ENCODE measurements at places on chromosomes 3 and 15.

DNA sequence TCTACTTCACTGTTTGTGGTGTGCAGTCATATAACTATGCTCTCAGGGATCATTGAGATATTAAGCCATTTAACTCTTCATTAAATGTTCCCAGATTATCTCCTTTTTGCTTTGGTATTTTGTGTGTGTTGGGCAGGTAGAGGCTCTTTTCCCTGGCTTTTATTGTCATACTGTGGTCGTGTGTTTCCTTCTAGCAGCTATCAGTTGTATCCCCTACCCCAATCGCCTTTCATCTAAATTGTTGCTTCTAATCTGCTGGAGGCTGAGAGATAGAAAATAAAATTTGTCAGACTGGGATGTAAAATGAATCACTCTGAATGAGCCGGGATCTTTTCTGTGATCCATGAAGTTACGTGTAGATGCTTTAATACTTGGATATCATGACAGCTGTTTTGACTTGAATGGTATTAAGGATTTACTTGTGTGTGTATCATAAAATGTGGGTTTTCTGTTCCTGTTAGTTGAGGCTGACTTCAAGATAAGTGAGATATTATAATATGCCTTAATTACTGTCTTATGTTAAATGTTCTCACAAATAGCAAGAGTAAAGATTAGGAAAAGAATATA lies 9.2 kb downstream of the NFKBIZ start:
- no peak for DNase-seq

- no peak for DNase-seq
Measured at GRCh38 chr15:63061975-63062374, 19.4 kb downstream of the TPM1 start.

DNA sequence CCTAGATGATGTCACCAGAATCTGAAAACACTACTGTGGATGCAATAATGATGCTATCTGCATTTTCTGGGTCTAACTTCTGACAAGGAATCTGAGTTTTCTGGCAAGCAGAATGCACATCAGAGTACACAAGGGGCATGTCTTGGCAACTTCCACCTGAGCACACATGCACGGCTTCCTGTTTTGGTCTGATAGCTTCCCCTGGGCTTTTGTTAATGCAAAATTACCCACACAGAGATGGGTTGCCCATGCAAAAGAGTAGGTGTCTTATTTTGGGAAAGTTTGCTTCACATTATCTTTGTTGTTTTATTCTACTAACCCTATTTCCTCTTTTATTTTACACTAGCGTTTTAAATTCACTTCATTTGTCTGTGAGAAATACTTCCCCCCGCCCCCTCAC lies 74.2 kb upstream of the SATB1 start:
- peak; percentile 16 for DNase-seq

DNA sequence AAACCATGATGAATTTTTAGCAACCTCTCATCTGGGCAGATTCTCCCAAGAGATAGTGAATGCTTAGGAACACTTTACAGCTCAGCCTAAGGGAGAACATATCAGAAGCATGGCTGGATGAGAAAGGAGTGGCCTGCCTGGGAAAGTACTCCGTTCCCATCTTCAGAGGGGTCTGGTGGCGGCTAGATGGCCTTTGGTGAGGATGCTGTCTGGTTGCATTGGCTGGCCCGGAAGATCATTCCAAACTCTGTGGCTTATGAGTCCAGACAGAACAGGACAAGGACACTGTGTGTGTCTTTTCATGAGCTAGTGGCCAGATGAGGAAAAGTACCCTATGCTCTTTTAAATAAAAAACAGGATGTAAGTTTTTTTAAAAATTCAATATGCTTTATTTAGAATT lies 51.2 kb downstream of the CRTC3 start:
- no peak for DNase-seq

GRCh38 chr3:180332608-180333007 lies 269.4 kb upstream of the TTC14 start:
- DNase-seq, result no peak

GRCh38 chr3:49759226-49759625 lies 27.1 kb downstream of the IP6K1 start:
- no peak for DNase-seq

GRCh38 chr3:83189634-83190033 lies 1428.2 kb upstream of the GBE1 start:
- no peak for DNase-seq

DNA sequence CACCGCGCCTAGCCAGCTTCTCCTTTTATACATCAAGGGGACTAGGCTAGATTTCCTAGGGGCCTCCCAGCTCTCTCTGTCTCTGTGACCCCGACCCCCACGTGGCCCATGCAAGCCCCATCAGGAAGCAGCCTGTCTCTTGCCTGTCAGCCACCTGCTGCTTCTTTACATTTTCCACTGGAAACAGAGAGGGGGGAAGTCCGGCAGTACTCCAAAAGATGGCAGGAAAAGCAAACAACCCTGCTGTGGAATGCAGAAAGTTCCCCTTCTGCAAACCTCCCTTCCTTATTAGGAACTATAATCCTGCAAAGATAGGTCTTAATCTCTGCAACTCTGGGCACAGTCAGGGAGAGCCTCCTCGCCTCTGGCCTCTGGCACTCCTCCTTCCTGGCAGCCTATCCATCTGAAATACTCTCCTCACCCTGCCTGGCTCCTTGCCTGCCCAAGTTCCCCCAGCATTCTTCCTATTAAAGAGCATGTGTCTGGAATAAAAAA lies 47.4 kb upstream of the HACD2 start:
- DNase-seq, result no peak

DNA sequence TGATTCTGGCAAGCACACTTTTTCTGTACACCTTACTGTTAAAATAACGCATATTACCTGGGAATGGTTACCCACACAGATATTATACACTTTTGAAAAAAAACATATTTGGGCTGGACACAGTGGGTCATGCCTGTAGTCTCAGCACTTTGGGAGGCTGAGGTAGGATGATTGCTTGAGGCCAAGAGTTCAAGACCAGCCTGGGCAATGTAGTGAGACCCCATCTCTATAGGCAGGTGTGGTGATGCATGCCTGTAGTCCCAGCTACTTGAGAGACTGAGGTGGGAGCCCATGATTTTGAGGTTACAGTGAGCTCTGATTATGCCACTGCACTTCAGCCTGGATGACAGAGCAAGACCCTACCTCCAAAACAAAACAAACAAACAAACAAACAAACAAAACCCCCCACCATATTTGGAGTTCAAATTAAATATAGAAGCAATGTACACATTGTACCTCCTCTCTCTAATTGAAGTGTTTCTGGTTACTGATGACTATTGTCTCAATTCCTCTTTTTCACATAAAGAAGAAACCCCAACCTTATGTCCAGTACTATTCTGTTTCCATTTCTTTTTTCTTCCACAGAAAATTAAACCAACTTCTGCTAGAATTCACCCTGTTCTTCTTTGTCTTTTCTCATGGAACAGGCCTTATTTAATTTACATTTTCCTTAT lies 152.6 kb upstream of the UMPS start:
- DNase-seq, result no peak

GRCh38 chr3:147404000-147404799 lies 2.1 kb downstream of the ZIC4 start:
- DNase-seq, result no peak

- DNase-seq, result no peak
Measured at GRCh38 chr3:24678021-24678420, 183.4 kb upstream of the THRB start.

DNA sequence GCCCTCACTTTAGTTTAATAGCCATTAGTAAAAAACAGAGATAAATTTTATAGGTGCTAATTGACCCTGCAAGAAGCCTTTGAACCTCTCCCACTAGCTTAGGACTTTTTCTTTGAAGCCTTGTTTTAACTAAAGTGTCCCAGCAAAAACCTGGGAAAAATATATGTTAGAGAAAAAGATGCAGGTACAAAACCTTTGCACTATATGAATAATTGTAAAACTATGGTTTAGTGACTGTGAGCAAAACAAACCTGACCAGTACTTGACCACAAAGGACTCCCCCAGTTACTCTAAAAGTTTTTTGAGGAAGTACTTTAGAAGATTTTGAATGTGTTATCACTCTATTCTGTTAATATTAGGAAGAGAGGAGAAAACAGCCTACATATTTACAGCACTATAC lies 123.3 kb upstream of the TP63 start:
- no peak for DNase-seq

DNA sequence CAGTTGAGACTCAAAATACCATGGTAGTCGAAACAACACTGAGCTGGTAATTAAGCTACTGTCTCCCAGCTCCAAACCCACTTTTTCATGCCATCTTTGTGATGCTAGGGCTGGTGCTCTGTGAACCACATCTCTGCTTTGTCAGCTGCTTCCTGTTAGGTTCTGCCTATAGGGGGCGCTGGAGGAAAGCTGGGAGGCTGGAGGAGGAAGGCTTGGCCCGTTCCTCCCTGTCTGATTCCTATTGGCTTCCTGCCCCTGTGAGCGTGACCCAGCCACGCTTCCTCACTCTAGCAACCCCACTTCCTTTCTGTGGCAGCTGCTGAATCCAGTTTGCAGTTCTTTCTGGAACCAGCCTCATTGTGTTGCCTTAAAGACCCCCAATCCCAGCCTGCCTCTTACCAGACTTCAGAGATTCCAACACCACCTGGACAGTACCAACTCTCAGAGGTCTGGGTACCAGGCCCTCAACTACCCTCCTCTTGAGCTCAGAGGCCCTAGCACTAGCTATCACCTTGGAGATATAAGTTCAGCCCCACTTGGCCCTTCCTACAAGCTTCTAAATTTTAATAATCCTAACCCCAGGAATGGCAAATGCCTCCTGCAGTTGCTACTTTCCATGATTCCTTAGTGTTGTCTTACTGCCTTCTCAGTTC lies 120.9 kb downstream of the ERC2 start:
- DNase-seq, result no peak

DNA sequence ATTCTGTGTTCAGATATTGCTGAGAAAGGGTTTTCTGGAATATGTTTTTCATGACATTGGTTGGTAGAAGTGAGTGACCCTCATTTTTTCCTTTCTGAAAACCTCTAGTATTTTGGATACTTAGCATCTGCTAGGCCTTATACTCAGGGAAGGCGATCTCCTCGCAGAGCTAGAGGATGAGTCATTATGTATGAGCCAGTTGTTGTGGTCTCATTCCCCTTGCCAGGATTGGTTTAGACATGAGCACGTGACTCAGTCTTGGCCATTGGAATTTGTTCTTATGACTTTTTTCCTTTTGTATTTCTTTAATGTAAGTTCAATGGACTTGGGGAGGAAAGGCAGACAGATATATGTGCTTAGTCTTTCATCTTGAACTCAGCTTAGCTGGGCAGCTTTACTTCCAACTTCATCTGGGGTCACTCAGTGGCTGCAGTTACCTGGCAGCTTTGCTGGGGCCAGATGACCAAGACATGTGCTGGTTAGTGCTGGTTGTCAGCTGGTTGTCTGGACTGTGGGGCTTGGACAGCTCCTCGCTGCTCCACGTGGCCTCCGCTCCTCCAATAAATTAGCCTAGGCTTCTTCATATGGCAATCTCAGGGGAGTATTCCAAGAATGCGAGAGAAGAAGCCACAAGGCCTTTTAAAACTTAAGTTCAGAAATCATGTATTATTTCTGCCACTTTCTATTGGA lies 207.5 kb downstream of the IL20RB start:
- no peak for DNase-seq

GRCh38 chr3:69090021-69090420 lies 5.3 kb downstream of the ARL6IP5 start:
- no peak for DNase-seq

- no peak for DNase-seq
Measured at GRCh38 chr3:123202451-123202850, 708 bp downstream of the SEC22A start.

- no peak for DNase-seq
Measured at GRCh38 chr3:103056542-103056941, 621.7 kb downstream of the ZPLD1 start.

- no peak for DNase-seq
Measured at GRCh38 chr3:42736531-42736930, 33.9 kb upstream of the HHATL start.

DNA sequence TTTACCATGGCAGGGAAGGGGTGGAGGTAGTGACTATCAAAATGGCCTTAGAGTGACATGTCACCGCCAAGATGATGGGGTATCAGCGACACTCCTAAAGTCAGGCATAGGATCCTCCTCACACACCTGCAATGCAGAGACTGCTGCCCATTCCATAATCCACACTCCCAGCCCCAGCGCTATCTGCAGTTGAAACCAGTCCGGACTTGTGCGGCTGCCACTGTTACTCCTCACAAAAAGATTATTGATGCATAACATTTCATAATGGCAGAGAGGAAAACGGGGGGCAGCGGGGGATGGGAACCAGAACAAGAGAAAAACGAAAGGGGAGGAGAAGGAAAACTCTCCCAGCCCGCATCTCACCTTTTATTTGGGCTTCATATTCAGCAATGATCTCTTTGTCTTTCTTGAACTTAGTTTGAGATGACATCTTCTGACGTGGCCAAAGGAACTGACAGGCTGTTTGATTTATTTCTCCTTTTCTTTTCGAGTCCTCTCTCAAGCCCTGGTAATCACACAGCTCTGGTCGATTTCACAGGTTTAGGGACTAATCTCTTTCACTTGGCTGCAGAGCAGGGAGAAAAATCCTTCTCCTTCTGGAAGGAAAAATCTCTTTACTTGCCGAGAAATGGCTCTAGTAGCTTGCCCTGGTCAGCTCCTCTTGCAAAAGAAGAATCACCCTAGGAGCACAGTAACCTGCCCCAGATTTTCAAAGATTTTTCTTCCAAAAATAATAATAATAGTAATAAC lies 749 bp downstream of the SRGAP3 start:
- no peak for DNase-seq

GRCh38 chr3:12588039-12589009 lies 31.4 kb downstream of the MKRN2 start:
- no peak for DNase-seq

DNA sequence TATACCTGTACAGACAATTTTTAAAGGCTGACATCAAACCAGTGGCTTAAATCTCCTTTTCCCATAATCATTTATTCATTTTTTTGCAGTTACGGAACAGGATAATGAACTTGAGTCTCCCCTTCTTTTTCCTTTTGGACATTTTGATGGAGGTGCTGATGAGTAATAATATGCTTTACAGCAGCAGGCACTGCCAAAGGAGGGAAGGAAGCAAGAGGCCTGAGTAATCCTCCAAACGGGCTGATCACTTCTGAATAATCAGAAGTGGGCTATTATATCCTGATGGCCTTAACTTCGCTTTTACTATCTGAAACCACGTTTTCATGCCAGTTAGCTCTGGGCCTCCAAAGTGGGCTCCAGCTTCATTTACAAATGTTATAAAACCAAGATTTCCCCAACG lies 527.2 kb downstream of the FOXP1 start:
- DNase-seq, result no peak
